NCI-H526 (cell line): ENCODE measurements at places on chromosomes 11 and 22.

GRCh38 chr11:28108958-28109357 lies 770 bp downstream of the METTL15 start:
- DNase-seq: no peak

- no peak for DNase-seq
These were observed 44.9 kb downstream of the LRRC32 start for GRCh38 chr11:76625472-76626186.

- peak; percentile 26 for DNase-seq
These were observed 29.0 kb downstream of the TTLL1 start for GRCh38 chr22:43060183-43060582.

DNA sequence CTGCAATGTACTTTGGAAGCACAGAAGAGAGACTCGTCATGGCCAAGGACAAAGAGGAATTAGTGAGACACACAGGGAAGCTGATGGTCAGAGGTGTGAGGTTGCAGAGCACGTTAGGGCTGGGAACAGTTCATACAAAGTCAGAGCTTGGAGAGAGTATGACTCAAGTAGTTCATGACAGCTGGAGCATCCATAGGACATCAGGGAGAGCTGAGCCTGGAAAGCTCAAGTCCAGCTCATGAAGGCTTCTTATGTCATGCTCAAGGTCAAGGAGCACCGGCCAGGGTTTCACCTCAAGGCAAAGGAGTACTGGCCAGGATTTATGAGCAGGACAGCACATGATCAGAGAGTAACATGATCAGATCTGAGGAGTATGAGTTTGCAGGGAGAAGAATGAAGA lies 64.6 kb upstream of the CHST1 start:
- no peak for DNase-seq

DNA sequence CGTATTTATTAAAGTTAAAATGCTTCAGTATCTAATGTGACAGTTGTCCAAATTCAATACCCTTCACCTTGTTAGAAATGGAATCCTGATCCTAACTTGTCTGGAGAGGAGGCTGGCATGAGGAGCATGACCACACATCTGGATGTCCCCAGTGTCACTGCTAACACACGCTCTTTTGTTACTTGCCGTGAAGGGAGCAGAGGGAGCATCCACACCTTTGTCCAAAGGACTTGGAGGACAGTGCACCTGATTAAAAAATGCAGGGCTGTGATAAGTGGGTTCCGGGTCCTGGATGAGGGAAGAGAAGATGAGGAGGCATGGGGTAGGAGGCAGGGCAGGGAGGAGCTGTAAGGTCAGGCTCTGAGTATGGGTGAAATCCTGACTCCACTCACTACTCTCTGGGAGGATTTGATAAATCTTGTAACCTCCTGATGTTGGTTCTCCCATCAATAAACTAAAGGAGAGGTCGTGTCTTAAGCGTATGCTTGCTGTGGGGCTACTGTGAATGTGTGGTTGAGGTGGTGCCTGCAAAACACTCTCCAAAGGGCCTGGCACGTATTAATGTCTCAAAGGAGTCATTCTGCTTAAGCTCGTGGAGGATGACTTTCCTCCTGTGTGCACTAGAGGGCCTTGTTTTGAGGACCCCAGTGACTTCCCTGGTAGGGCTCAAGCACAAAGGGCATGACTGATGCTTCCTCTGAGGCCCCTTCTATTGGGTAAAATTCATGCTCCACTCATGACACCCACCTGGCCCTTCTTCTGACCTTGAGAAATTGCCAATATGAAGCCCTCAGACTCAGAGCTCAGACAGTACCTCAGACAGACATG lies 16.8 kb upstream of the IGLL5 start:
- DNase-seq: no peak

- no peak for DNase-seq
These were observed 117.1 kb downstream of the LDLRAD3 start for GRCh38 chr11:36060926-36061325.

DNA sequence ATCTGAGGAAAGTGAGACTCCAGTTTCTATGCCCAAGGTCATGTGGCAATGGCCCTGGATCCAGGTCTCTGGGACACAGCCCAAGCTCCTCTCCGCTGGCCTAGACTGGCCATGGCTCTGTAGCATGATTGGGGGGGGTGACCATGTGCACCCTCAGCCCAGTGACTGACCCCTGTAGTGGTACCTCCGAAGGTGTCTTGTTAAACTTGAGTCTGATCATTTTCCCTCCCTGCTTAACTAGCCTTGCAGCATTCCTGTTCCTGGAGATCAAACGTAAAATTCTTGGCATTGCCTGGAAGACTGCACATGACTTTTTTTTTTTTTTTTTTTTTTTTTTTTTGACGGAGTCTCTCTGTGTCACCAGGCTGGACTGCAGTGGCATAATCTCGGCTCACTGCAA lies 1116.0 kb downstream of the TBC1D22A start:
- DNase-seq: no peak

- DNase-seq: no peak
These were observed 102.6 kb upstream of the RASSF10 start for GRCh38 chr11:12906501-12906900.

GRCh38 chr11:19718051-19718450 lies 5.4 kb downstream of the NAV2 start:
- no peak for DNase-seq

DNA sequence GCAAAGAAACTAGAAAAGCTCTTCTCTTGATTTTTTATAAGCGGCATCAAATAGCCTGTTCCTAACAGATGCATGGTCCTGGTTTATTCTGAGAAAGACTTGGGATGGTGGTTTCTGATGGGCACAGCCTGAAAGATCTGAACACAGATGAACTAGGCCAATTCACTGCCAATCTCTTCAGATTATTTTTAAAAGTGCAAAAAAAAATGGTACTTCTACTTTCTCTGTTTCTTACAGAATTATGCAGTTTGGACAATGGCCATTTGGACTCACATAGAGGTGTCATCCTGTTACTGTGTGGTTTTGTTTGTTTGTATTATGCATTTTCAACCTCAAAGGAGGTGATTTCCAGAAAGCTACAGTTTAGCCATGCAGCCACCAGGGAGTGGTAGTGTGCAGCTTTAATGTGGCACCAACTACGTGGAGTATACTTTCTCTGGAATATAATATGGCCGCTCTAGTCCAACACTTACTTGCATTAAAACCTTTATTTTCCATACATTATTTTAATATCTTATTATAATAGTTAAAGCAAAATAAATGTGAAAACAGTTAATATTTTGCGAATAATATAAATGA lies 469.8 kb upstream of the KIRREL3 start:
- peak; percentile 64 for DNase-seq

DNA sequence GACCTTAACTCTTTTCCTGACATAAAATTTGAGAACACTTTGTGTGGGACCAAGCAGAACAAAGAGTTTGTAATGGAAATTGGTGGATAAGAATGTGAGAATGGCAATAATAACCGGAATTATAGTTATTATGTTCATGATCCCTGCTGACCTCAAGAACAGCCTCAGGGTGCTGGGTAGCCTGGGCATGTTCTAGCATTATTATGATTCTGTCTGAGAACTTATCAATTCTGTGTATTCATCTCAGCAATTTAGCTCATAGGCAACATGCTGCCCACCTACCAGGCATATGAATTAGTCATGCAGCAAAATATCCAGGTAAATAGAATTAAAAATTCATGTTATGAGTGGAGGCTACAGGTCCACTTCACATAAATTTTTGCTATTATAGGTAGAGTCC lies 61.9 kb downstream of the CTSC start:
- no peak for DNase-seq

GRCh38 chr11:1879941-1880720 lies 11.6 kb downstream of the PRR33 start:
- DNase-seq: no peak

DNA sequence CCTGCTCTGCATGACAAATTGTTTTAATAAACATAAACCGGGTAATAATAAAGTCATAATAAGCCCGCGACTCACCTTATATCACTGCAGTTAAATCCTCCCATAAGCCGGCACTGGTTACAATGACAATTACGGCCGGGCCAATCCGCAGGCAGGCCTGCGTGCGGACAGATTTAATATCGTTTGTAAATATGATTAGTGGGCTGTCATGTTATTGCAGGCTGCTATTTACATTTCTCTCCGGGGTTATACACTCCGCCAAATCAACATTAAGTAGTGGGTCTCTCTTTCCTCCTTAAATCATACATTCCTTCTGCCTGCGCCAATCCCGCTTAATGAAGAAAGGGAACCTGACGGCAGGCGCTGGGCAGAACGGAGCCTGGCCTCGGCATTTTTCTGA lies 51.8 kb upstream of the LMO1 start:
- DNase-seq: no peak

DNA sequence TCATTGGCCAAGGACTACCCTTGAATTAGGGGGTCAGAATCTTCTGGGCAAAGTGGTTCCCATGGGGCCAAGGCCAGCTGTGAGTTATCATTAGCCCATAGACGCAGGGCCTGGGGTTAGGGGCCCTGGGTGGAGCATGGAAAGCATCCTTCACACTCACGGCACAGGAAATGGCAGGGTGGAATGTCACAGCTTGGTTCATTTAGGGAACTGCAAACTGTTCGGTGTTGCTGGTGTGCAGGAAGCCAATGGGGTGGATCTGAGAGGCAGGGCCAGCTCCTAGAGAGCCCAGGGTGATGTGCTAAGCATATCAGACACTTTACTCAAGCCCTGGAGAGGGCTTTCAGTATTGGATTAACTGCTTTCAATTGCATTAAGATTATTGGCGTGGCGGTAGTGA lies 42.9 kb downstream of the TECTA start:
- no peak for DNase-seq

DNA sequence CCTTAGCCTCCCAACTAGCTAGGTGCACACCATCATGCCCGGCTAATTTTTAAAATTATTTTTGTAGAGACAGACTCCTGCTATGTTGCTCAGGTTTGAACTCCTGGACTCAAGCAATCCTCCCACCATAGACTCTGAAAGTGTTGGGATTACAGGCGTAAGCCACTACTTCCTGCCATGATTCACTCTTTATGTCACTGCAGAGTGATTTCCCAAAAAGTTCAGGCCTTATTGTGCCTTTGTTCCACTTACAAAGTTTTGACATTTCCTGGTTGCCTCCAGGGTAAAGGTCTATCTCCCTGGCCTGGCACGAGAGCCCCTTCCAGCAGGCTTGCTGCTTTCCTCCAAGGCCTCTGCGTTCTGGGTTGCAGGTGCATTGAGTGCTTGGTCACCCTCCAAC lies 44.6 kb upstream of the RIC3 start:
- no peak for DNase-seq

- DNase-seq: no peak
These were observed 17.3 kb upstream of the EIF3D start for GRCh38 chr22:36546092-36546804.

- DNase-seq: no peak
These were observed 4.1 kb upstream of the MRPL48 start for GRCh38 chr11:73783483-73784020.

DNA sequence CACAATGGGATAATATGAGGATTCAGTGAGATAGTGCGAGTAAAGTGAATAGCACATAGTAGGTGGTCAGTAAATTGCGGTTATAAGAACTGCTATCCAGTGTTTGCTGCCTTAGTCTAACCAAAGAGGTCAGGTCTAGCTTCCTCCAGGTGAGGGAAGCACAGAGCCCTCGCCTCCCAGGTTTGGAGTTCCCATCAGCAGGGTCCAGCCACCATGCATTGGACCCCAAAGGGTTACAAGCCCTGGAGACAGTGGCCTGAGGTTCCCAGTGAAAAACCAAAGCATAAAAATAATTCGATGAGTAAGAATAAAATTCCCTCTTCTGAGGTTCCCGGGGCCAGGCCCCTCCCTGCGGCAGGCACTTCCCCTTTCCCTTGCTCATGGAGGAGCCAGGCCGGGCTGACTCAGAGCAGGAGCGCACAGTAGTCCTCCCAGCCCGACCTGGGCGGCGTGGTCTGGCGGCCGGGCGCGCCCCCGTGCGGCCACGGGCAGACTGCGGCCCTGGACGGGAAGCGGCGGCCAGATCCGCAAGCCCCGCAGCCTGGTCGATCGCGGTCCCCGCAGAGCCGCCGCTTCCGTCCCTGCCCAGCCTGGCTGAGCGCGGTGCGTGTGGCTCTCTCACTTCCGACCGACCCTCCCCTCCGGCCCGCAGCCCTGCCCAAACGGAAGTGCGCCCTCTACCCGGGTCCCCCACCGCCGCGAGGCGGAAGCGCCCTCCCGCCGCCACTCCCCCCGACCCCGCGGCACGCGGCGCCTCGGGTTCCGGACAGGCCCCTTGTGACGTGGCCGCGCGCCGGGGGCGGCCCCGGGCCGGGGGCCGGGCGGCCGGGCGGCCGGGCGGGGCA lies at the start of gene SLC39A13:
TSS of gene SLC39A13 (plus strand) at position 845 of the 845 bp plus-strand sequence. CDS start 1,505 bp downstream, outside the sequence.
- DNase-seq: peak; percentile 91

- DNase-seq: peak; percentile 87
These were observed 41.1 kb downstream of the DIXDC1 start for GRCh38 chr11:111978028-111978771.

- DNase-seq: no peak
These were observed 18.9 kb downstream of the TEAD1 start for GRCh38 chr11:12693094-12693478.

GRCh38 chr11:42996421-42997307 lies 315.1 kb upstream of the API5 start:
- DNase-seq: no peak

GRCh38 chr11:14110629-14111028 lies 148.1 kb downstream of the SPON1 start:
- DNase-seq: no peak

- DNase-seq: no peak
These were observed 1.5 kb downstream of the TANGO2 start for GRCh38 chr22:20022231-20022977.

DNA sequence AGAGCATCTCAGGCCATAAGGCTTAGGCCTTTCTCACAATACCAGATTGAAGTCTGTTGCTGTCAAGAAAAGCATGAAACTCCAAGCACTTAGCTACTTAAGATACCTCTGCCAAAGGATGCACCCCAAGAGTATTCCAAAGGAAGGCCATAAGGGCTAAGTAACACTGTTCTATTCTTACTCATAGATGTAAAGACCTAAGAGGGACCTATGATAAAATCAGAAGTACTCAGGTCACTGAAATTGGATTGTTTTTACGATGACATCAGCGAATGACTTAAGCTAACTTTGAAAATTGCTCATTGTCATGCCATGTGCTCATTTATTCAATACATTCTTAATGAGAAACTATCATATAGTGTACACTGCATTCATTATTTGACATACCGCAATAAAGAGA lies 172.8 kb downstream of the KCNA4 start:
- no peak for DNase-seq

DNA sequence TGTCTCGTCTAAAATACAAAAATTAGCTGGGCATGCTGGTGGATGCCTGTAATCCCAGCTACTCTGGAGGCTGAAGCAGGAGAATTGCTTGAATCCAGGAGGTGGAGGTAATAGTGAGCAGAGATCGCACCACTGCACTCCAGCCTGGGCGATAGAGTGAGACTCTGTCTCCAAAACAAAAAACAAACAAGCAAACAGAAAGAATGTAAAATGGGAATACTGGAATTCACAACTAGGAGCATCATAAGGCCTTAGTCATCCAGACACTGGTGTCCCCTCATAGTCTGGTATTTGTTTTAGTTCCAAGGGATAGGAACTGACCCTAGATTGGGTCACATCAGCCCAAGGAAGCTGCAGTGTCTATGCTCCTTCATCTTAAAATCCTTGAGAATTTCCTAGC lies 520.8 kb downstream of the NELL1 start:
- DNase-seq: no peak
